Activated CD8-positive, alpha-beta memory T cell treated with anti-CD3 and anti-CD28 coated beads for 24 hours (primary cell): ENCODE measurements at places on chromosomes 7 and 10.
A peak's percentile ranks its signal among the peaks of the same experiment; 100 is the strongest.

- no peak for DNase-seq
These were observed 532.5 kb downstream of the GRM8 start for GRCh38 chr7:126720232-126720631.

- no peak for DNase-seq
These were observed 3.2 kb upstream of the POLM start for GRCh38 chr7:44085546-44085945.

DNA sequence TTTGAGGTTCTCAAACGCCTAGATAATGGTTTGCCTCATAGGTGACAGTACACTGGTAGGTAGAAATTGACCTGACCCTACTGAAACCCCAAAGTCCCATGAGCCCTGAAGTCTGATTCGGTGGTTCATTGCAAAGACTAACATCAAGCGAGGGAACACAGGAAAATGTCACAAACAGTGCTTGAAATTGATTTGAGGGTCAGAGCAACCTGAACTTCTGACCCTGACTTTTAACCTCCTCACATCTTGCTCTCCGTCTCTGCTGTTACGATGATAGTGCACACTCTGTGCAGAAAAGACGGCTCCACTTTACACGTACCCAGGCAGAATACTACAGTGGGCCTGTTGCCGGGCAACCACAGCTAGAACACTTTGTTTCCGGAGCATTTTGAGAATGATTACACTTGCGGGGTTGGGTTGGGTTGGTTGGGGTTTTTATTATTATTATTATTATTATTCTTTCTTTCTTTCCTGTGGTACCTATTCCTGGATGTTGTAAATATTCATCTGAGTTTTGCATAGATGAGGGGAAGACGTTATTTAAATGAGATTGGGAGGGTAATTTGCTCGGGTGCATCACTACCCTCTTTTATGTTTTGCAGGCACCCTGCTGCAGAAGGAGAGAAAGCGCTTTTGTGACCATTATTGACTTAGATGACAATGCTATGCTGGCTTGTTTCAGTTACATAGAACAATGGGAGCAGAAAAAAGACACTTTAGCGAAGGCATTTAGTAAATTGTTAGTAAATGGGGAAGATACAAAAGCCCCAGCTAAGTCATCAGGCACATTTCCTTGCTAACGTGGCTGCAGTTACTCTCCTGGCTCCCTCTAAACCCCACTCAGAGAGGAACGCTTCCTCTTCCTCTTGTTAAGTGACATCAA lies 438.1 kb upstream of the NRP1 start:
- DNase-seq: no peak

DNA sequence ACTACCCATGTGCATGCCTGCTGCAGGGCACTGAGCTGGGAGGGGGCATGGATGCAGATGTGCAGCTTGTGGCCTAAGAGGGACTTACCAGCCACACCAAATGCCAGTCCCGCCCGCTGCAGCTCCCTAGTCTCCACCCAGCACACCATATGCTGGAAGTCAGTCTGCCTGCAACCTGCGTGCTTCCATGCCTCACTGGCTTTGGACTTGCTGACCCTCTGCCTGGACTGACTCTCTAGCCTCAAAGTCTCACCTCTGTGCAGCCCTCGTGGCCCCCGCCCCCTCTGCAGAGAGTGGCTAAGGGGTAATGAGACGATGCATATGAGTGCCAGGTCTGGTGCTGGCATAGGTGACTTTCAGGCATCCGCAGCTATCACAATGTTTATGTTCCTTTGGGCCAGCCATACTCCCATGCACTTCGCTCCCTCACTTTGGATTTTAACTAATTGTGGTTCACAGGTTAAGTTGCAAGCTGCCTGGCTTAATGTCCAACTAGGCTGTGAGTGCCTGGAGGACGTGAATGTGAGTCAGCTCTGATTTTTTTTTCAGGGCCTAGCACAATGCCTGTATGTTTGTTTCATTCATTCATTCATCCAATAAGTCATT lies 21.7 kb downstream of the TRIM8 start:
- no peak for DNase-seq

- no peak for DNase-seq
These were observed 163.1 kb upstream of the GDF10 start for GRCh38 chr10:47136866-47137265.

DNA sequence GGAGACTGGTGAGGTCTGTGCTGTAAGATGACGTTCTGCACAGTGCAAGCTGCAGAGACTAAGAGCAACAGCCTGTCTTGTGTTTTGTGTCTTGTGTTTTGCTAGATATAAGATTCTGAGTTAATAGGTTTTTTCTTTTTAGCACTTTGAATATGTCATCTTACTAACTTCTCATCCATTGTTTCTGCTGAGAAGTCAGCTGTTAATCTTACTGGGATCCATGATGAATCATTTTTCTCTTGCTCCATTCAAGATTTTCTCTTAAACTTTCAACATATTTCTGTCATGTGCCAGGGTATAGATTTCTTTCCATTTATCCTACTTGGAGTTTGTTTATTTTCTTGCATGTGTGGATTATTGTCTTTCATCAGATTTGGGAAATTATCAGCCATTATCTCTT lies 290.3 kb downstream of the CELF2 start:
- DNase-seq: no peak

GRCh38 chr7:27587429-27587828 lies 75.3 kb downstream of the HIBADH start:
- no peak for DNase-seq

DNA sequence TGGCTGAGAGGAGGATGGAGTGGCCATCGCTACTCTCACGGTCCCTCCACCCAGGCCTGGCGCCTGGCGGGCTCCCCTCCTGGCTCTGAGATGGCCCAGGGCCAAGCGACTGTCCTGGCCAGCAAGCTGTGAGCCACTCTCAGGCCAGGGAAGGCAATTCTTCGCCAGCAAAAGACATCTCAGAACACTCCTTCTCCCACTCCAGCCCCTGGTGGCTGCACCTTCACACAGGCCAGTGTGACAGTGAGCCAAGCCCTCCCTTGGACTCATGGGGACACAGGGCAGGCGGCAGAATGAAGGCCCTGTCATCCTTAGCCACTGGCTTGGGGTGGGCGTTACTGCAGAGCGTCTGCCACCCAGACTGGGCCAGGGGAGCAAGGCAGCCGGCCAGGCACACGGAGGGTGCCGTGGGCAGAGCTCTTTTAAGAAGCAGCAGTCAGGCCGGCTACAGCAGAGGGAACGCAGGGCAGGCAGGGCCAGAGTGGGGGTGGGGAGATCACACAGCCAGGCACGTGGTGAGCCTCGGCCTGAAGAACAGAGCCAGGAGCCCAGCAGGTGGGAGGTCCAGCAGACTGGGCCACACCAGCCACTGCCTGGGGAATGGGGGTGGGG lies 14.4 kb downstream of the STK32C start:
- no peak for DNase-seq

DNA sequence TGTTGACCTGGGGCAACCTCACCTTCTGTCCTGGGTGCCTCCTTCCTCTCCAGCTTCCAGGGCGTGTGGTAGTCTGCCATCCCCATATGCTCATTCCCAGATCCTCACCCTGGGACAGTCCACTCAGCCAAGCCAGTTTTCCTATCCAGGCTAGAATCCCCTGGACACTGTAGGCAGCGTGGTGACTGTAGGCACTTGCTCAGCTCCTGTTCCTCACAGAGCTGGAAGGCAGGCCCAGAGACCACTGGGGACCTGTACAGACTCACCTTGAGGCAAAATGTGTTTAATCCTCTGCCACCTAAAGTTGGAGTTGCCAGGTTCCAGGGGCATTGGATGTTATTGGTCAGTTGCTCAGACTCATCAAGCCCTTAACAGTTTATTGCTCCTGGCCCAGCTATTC lies 2.4 kb upstream of the GRID1 start:
- no peak for DNase-seq

DNA sequence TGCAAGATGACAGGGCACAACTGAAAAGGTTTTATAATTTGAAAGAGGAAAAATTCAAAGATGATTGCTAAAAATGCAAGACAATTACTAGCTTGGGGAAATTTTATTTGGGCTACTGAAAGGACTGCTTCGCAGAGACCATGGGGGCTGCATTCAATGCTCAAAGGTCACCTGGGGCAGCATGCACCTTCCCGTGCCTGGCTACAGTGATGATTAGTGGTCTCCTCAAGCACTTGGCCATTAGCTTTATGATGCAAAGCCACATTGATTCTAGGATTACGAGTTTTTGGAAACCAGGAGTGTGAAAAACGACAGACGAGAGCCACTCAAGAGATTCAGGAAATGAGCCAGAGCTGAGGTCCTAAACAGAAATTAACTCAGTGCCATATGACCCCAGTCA lies 764.6 kb downstream of the PHTF2 start:
- DNase-seq: no peak

DNA sequence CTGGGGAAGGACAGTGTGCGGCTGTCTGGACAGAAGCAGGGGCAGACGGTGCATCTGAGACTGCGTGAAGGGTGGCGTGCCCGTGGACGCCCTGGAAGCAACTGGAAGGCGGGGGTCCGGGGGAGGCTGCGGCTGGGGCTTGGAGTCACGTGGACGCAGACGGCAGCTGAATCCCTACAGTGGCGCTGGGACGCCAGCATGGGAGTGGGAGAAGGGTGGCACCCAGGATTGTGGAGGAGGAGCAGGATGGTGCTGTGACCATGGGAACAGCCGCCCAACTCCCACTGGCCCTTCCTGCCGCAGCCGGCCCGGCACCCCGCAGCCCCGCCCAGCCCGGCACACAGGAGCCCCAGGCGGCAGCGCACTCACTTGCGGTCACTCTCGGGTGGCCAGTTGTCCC lies 9.7 kb downstream of the INTS1 start:
- no peak for DNase-seq

DNA sequence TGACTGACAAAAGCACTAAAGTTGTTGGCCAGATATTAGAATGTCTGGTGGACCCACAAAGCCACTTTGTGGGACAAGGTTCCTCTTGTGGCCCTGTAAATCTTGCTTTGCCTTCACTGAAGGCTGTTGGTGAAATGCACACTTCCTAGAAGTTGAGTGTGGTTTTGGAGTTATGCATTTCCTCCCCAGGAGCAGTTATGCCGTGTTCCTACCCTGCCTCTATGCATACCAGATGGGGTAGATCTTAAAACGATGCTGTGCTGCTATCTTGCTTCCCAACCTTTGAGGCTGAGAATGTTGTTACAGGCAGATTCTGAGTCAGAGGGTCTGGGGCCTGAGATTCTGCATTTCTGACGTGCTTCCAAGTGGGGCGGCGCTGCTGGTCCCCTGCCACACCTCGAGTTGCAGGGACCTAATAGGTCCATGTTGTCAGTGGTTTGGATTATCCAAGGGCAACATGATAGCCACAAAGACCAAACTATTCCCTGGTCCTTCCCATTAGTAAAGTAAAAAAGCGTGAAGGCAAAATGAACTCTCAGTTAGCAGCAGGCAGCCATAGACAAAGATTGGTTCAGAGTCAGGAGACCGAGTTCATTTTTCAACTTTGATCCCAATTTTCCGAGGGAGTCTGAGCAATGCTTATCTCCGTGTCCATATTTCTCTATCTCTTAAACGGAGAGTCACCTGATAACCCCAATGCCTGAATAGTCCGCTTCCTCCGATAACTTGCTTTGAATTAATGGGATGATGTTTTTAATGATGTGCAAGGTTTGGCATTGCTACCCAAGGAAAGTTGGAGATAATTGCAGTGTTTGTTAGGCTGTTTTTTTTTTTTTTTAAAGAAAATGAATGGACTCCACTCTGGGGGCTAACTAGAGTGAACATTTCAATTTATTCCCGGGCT lies 55.8 kb downstream of the CDHR3 start:
- DNase-seq: no peak

GRCh38 chr10:110944792-110945396 lies 25.5 kb downstream of the SHOC2 start:
- no peak for DNase-seq

DNA sequence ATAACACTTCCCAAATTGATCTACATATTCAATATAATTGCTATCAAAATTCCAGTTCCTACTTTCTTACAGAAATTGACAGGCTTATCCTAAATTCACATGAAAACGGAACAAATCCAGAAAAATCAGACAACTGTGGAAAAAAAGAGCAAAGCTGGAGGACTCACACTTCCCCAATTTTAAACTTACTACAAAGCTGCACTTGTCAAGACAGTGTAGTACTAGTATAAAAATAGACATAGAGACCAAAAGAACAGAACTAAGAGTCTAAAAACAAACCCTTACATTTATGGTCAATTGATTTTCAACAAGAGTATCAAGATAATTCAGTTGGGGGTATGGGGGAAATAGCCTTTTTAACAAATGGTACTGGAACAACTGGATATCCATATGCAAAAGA lies 27.5 kb downstream of the LMBR1 start:
- no peak for DNase-seq

DNA sequence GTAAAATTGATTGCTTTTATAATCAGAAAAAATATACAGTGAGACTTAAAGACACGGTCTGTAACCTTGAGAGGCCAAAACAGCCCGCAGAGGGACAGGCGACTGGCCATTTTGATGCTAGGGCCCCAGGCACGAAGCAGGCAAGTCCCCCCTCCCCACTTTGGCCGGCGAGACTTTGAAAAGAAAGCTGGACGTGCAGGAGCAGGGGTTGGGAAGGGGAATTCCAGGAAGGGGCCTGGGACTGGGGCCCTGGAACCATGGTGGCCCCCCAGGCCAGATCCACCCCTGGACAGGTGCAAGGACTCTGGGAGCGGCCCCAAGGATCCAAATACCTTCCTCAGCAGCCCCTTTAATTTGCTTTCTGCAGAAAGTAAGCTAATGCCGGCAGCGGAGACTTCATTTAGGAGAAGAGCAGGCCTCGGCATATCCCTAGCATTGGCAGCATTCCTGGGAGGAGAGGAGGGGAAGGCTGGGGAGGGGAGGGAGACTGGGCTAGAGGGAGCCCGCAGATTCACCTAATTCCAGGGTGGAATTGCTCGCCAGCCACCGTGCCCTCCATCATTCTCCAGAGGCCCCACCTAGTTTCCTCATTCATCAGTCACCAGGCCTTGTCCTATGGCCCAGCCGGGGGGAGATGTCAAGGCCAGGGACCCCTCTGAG lies 24.9 kb upstream of the TNRC18 start:
- DNase-seq: no peak

DNA sequence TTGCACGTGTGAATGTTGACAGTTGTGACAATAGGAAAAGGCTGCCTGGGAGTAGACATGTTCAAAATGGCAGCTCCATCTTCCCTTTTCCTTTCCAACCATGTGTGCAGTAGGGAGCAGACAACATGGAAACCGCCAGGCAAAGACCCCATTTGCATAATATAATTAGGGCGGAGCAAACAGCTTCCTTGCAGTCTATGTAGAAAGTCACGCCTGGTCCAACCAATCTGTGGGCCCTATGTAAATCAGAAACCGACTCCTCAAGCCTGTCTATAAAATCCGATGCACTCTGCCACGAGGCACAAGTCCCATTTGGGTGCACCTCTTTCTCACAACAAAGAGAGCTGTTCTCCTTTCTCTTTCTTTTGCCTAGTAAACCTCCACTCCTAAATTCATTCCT lies 19.6 kb downstream of the NEBL start:
- no peak for DNase-seq

DNA sequence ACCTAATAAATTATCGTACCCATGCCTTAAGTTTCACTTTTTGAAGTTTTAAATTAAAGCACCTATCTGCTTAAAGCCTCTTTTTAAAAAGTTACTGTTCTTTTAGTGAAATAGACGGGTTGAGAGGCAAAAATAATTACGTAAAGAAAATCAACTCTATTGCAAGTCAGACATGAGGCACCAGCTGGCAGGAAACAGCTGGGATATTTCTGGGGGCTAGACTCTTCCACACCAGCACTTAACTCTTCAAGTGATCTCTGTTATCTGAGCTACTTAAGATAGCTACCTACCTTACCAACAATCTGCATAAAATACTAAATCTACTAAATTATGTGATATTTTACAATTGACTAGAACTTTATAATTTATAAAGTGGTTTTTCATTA lies 35.8 kb downstream of the GBF1 start:
- DNase-seq: no peak

- DNase-seq: no peak
These were observed 24.7 kb upstream of the TSPAN13 start for GRCh38 chr7:16728811-16729210.

- DNase-seq: peak; percentile 45
These were observed 8.4 kb downstream of the MRPL43 start for GRCh38 chr10:100978901-100979195.
